B cell (primary cell): ENCODE measurements at places on chromosomes 6 and 20. TPM values are rescaled to one million over a fixed set of nuclear protein-coding genes. Genes with fewer than 3 reads are reported as not detected.

GRCh38 chr6:36599791-36600209, 5.6 kb downstream of the SRSF3 start:
- H3K4me1 ChIP-seq = peaks cover 42% of the 10 kb centered on the region
- no peaks in the 10 kb centered on the region for H3K27me3 ChIP-seq
- no peak overlapping the region for H3K4me3 ChIP-seq
- H3K36me3 ChIP-seq = peaks cover 23% of the 10 kb centered on the region

- no peaks in the 10 kb centered on the region for H3K27me3 ChIP-seq
- H3K4me3 ChIP-seq = no peak overlapping the region
- H3K36me3 ChIP-seq = no peaks in the 10 kb centered on the region
- no peak for DNase-seq
- H3K27ac ChIP-seq = no peak overlapping the region
Measured at GRCh38 chr6:148422085-148422484, 79.4 kb downstream of the SASH1 start.

Gene SOX4
- 5.0 and 5.4 TPM in 2 replicates for total RNA-seq

Gene MMP24
- not detected in 2 replicates for total RNA-seq
